RWPE1 (cell line): ENCODE measurements at places on chromosomes 2 and 18.

DNA sequence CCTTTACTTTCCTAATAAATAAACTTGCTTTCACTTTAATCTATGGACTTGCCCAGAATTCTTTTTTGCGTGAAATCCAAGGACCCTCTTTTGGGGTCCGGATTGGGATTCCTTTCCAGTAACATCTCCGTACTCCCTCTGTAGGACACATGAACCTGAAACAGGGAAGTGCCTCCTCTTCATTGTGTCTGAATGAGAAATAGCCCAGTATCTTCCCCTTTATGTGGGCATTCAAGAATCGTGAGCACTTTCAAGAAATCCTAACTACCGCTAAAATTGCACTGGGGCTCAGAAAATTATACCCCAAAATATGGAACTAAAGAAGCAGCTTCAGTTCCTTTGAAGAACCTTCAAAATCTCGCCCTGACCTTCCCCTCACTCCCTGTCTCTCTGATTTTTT lies 7.8 kb upstream of the POMC start:
- no peak for DNase-seq

DNA sequence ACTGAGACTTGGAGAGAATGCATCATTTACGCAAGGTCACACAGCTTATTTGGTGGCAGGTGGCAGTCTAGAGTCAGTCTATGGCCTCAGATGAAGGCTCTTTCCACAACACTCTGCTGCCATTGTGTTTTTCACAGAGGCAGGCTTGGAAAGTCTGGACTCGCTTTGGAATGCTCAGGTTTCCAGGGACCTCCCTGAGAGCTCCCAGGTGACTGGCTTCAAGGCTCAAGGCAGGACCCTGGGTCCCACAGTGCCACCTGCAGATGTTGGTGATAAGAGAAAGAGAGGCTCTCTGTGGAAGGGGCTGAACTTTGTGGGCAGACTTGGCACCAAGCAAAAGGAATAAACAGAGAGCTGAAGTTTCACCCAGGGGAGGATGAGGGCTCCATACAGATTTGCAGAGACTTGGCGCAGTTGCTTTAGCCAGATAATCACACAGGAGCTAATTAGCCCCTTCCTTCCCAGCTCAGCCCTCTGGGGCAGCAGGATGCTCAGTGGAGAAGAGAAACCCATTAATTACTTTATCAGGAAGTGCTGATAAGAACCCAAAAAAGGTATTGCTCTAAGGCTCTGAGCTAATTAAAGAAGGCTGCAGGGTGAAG lies 103.5 kb downstream of the LBH start:
- DNase-seq = no peak

DNA sequence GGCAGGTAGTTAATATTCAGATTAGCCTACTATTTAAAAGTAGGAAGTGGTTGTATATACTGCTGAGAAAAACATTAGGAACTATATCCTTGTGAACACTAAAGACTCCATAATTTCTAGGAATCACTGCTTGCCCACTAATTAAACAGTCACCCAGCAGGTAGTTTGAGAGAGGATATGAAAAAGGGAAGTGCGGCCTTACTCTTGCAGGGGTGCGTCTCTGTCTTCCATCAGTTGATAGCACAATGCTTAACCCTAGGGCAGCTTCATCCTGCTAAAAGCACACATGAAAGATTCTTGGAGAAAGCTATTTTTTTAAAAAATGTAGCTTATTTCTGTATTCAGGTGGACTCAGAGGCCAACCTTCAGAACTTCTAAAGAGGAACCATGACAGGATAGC lies 53.1 kb upstream of the ATP5MC3 start:
- no peak for DNase-seq

DNA sequence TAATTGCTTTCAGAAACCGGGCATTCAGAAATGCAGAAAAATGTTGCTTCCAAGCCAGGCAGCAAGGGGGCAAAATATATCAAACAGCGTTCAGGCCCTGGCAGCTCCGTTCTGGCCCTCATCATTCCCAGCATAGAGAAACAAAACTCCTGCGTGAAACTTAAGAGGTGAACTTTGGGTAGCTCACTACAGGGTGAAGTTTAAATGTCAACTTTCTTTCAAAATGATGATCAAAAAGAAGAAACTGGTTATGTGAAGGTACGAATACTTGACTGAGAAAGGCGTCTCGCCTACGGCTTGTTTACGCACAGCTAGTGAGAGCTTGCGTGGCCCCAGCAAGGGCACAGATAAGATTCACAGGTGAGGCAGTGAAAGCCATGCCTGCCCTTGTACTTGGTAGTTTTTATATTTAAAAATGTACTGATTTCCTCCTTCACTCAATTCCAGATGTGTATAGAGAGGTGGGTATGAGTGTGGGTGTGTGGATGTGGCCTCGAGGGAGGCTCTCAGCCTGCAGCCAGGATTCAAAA lies 127.5 kb downstream of the NFATC1 start:
- DNase-seq = no peak

DNA sequence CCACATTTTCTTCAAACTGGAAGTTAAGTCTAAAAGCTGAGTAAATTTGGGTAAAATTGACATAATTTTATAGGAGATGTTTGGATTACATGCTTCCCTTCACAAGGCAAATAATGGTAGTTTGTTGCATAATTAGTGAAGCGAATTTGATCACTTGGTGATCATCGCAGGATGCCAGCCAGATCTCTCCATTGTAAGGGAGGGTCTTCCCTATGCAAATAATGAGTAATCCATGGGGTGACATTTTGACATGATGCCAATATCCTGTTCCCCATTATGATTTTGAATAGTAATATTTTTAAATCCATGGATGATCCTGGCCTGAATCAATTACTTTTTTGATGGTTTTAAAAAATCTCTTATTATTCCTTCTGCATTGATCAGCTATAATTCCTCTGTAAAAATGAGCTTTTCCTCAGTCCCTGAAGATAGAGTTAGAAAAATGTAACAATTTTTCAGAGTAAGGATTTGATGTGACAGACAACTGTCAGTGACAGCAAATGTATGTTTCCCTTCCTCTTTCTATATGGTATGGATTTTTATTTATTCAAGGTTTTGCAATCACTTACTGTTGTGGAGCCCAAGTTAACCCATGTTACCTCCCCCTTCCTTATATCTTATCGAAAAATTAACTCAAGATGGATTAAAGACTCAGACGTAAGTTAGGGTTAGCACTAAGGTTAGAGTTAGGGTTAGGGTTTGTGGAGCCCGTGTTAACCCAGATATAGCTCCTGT lies 21.4 kb downstream of the CCL20 start:
- DNase-seq = no peak

DNA sequence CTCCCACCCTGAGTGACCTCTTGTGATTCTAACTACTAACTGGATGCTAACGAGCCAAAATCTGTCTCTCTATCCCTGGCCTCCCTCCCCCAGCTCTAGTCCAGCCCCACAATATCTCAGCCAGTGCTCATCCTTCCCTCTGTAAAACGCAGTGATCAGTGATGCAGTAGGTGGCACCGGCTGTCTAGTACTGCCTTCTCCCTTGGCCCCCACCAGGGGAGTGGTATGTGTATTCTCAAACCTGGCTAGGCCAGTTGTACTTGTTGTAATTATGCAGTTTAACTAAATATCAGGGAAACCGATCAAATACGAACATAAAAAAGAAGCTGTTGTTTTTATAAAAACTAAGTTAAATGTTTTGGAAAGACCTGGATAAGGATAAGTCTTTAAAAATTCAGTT lies 113.2 kb upstream of the ALPP start:
- no peak for DNase-seq

- peak; percentile 10 for DNase-seq
Measured at GRCh38 chr2:195094330-195094729, 562.7 kb upstream of the SLC39A10 start.

GRCh38 chr2:112181571-112182290 lies 43.5 kb downstream of the FBLN7 start:
- DNase-seq = no peak

DNA sequence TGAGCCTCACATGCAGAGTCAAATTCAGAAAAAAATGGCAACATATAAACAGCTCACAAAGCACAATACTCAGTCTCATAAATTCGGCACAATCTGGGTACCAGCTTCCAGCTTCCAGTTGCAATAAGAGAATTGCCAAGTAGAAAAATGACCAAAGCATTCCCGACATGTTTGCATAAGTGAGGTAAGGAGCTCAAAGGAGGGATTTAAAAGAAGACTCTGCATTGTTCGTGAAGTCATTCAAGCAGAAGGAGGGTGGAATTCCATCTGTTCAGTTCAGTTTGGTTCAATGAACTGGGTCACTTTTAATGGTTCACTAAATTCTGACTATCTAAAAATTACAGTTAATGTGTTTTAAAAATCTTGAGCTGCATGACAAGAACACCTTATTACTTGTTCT lies 106.7 kb upstream of the KLHL14 start:
- no peak for DNase-seq
